ENCODE measurements at places on chromosomes 7 and 10.

DNA sequence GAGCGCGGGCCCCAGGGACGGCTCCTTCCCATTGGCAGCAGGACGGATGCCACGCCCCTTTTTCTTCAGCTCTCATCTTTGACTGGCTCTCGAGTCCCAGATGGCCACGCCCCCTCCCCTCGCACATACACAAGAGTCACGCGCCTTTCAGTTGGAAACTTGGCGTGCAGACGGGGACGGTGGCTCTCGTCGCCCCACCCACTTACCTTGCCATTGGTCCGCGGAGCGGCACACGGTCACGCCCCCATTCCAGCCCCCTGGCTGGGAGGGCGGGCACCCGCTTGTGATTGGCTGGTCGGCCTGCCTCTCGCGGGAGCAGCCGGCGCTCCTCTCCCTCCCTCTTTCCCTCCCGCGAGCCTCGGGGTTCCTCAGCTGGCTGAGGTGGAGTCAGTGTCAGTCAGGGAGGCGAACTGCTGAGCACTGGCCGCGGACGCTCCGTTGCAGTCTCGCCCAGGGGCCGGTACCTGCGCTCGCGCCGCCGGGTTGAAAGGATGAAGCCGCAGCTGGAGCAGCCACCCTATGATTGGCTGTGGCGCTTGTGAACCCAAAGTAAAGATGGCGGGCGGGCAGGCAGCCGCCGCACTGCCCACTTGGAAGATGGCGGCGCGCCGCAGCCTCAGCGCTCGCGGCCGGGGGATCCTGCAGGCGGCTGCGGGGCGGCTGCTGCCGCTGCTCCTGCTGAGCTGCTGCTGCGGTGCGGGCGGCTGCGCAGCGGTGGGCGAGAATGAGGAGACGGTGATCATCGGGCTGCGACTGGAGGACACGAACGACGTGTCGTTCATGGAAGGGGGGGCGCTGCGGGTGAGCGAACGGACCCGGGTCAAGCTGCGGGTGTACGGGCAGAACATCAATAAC is at the start of gene CNNM2:
Gene CNNM2, plus strand, starts transcription at position 333 of the 855 bp plus-strand sequence. Its CDS starts 187 bp downstream, at position 520.
- peak; percentile 99 for DNase-seq

DNA sequence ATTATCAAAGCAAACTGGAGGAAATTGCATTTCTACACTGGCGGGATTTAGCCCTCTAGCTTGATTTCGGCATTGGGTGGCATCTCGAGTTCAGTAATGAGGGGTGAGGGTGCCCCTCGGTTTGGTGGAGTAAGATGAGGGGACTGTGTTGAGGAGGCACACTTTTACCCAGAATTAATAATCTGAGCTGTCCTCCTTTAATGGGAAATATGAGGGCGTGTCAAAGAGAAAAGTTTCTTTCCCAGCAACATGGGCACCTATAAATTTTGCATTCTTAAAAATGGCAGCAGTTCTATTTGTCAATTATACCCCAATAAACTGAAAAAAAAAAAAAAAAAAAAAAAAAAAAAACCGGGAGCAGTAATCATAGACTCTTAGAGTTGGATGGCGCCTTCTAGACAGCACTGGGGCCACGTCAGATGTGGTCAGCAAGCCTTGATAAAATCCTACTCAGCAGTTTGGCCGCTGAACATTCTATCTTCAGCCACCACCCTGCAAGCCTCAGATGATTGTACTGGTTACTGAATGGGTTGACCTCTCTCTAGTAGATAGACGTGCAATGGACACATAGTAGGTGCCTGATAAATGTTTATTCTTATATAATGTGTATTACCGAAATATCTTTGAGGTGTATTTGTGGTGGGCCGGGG is 931 bp downstream of the PAPSS2 start:
- DNase-seq, result no peak

DNA sequence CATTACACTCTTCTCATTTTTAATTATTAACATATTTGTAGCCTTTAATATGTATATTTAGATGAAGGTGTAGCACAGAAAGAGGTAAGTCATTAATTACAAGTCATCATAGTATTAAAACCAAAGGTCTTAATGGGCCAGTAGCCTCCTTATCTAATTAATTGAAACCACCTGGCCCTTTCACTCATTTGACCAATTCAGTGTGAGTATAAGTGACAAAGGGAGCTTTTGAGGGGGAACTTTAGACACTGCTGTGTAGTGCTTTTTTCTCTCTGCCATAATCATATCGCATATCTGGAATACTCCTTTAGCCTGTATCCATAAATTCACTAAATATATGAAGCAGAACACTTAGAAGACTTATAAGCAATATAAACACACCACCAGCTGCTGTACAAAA is 562.9 kb upstream of the POT1 start:
- no peak for DNase-seq

- no peak for DNase-seq
Observed at GRCh38 chr7:48351900-48352299, 180.6 kb downstream of the ABCA13 start.

DNA sequence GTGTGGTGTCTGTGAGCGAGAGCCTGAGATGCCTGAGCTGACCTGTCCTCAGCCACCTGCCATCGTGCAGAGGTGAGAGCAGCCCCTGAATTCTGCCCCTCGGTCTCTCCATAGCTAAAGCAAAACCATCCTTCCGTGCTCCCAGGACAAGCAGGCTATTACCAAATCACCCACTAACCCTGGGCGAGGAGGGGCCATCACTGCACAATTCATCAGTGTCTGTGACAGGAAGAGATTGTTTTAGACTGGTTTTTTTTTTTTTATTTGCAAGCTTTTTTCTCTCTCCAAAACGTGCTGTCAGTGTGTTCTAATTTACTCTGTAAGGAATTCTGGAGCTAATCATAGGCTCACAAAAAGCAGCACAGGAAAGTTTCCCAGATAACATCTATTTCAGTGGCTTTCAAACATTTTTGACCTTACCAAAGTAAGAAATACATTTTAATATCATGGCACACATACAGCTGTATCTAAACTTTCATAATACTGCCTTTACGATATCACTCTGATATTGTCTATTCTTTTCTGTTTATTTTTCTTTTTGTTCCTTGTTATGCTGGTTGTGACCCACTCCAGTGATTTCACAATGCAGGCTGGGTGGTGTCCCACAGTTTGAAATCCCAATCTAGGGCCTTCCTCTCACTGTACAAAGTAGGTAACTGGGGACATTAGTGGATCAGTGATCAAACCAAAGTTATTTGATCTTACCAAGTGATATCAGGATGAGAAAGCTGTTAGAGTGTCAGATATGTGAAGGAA is 62.8 kb downstream of the EGFR start:
- no peak for DNase-seq

DNA sequence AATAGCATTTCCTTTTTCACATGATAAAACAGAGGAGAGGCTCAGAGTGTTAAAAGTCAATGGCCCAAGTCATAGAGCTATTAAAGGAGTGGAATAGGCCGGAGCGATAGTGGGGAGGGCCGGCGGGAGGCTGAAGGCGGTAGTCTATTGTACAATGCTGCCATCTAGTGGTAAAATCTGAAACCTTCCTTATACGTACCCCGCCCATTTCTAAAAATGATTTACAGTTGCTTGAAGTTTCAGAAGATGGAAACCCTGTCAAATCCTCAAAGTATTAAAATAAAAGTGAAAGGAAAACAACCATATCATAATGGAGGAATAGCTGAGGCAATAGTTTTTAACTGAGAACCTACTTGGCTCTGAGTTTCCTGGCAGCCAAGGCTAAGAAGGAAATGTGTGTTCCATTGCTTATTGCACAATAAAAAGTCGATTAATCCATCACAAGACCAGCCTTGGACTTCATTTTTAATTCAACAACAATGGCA is 209.1 kb downstream of the CCSER2 start:
- DNase-seq, result peak; percentile 36

DNA sequence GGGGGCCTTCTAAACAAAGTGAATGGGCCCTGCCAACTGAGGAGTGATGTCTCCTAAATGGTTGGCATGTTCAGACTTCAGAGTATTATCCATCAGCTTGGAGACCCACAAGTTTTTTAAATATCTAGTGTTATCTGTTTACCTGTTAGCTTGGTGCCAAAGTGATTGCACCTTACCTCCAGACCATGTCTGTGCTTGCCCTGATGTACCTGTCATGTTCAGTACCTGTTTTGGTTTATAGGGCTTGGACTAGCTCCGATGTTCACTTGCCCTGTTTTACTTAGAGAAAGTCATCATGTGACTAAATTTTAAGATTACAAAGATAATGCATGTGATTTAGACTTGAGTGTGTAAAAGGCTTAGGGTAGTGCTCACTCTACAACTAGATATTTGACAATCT is 67.7 kb downstream of the CNNM2 start:
- DNase-seq, result no peak

GRCh38 chr10:59880971-59881510 is 25.3 kb downstream of the CCDC6 start:
- DNase-seq, result no peak

DNA sequence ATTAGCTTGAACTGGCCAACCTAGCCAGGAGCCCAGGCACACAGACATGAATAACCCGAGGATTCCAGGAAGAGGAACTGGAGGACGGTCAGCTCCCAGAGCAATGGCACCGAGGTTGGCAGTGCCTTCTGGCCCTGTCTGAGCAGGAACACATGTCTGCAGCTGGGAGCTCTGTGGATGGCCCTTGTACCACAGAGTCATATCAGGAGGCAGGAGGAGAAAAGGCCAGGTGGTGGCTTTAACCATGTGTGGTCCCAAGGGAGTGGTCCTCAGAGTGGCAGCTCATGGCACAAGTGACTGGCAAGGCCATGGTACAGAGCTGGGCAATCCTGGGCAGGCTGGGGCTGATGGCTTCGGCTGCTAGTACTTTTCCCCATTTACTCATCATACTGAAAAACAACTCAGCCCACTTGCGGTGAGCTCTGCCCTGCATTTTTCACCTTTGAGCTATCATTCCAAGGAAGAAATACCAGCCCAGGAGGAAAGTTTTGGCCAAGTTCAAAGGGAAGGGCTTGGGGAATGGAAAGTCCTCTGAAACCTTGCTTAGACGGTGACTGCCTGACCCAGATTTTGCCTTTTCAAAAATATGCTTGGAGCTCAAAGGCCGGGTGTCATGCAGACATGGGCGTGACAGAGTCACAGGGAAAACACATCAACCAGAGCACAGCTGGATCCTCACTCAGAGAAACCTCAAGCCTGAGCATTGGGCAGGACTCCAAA is 25.7 kb upstream of the LOXL4 start:
- DNase-seq, result peak; percentile 20
